ENCODE measurements at places on chromosomes 1 and 21.
A peak's percentile ranks its signal among the peaks of the same experiment; 100 is the strongest.

DNA sequence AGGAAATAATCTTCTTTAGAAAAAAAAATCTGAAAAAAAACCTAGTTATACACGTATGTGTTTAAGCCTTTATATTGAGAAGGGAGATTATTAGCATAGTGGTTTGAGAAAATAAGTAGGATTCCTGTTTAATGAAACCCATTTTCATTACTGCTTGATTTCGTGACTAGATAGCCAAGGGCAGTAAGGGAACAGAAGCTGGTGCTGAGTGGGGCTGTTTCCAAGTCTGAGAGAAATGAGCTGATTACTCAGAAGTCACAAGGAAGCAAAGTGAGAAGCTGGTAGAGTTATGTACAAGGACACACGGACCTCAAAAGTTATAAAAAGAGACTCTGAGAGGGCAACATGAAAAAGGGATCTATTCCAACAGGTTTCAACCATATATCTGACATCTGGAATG, 256.5 kb downstream of the TTLL7 start:
- DNase-seq, result peak; percentile 18

GRCh38 chr1:41740630-41741239, 178.0 kb downstream of the HIVEP3 start:
- no peak for DNase-seq

- DNase-seq, result no peak
These were observed 79.5 kb downstream of the SMYD3 start for GRCh38 chr1:246427611-246428010.

DNA sequence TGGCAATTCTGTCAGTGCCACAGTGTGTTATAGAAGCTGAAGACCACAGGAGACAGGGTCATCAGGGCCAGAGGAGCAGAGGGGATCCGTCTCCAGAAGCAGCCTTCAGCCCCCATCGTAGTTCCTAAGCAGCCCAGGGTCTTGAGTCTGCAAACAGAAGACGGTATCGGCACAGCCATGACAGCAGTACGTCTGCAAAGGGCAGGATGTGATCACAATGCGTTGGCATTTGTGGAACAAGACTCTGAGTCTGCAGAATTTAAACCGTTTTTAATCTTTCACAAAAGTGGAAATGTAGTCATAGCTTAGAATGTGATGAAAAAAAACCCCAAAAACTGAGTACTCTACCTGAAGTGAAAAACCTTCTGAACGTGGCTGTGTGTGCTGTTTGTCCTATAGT, 44.0 kb upstream of the SCCPDH start:
- no peak for DNase-seq

DNA sequence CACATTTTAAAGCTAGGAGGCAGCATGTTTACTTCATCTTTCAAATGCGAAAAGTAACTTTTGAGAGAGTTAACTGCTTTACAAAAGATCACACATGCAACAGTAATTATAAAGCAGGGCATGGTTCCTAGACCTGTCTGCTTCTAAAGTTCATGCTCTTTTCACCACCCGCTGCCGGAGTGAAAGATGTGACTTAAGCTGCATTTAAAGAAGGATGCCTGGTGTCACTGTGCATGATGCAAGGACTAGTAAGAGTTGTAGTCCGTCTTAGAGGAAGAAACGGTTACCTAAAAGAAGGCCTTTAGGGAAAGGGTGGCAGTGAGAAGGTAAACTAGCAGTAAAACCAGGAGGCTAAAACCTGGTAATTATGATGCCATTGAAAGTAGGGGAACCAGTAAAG, 1689.1 kb downstream of the KCNT2 start:
- no peak for DNase-seq

DNA sequence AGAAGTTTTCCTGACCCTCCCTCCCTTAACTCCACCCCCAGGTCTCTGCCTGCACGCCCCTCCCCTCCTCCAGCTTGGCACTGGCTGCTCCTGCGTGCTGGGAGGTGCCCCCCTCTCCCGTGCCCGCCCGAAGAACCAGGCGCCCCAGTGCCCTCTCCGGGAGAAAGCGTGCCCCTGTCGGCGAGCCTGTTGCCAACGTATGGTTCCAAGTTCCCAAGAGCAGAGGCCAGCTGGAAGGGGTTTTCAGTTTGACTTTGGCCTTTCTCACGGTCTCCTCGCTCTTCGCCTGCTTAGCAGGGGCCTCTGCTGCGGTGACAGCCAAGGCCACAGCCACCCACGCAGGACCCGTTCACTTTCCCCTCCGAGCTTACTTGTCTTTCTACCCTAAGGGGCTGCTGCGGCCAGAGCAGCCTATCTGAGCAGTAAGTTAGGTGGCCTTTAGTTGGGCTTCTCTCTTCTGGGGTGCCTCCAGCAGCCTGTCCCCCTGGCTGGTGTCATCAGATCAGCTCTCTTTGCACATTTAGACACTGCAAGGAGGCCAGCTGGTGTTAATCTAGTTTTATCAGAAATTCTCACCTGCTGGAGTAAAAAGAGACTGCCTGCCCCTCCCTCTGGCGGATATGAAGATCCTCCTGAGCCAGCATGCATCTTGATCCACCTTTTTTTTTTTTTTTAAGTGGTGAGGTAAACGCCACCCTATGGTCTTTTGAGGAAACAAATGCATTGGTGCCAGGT, 1.5 kb downstream of the STUM start:
- DNase-seq, result peak; percentile 47

- DNase-seq, result no peak
These were observed 154.7 kb downstream of the RUNX1 start for GRCh38 chr21:34894401-34894800.

- no peak for DNase-seq
These were observed 390.6 kb downstream of the KCTD3 start for GRCh38 chr1:215957663-215958062.

GRCh38 chr1:36067871-36068270, 16.0 kb upstream of the TEKT2 start:
- no peak for DNase-seq

DNA sequence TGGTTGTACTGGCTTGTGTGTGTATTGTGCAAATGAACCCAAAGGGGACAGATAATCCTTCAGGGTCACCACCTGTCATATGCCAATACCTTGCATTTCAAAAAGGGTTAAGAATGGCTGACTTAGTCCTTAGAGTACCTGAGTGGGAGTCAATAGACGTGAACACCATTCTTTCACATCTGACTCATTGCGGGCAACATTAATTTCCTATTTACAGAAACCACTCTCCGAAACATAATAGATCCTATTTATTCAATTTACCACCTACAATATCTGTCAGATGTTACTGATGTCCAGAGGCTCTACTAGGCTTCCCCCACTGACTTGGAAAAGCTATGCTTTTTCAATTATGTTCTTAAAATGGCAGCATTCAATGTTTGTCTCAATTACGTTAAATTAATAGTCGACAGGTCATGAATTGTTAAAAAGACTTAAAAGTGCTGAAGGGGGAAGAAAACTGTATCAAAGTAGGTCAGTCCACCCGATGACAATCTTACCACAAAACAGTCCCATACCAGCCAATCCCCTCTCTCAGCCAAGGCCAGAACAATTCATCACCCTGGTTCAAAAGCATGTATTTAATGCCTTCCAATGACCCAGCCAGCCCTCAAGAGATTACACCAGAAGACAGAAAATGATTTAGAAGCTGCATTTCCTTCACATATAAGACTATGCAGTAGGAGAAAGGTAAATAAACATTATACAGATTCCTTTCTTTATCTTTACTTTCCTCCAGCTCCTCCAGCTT, 48.6 kb upstream of the PLA2G2C start:
- DNase-seq, result no peak

- peak; percentile 75 for DNase-seq
These were observed 250.1 kb downstream of the HMCN1 start for GRCh38 chr1:185984113-185984836.

DNA sequence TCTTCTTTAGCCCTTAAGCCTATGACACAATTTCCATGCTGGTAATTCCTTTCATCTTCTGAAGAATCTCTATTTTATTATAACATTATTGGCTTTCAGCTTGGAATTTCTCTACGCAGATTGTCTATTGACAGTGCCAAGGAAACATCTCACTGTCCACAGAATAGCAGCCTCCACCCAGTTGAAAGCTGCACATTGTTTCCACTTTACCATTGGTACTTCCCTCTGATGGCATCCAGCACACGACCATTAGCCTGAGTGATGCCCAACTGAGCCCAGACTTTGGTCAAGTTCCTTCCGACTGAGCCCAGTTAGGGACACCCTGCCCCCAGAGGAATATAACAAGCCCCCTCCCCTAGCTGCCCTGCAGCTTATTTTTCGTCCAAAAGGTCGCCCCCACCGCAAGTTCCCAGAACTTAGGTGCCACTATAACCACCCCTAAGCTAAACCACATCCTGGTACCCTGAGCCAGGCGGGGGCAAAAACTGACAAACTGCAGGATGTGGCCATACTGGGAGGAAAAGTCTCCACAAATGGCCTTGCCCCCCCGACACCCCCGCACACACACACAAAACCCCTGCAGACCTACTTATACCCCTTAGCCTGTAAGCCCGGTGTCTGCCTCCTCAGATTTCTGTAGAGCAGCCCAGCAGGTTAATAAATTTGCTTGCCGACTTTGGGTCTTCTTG, 13.2 kb downstream of the GBP5 start:
- no peak for DNase-seq

GRCh38 chr1:238546118-238546517, 655.4 kb upstream of the ZP4 start:
- DNase-seq, result no peak

GRCh38 chr21:24023402-24023801, 1583.9 kb downstream of the MRPL39 start:
- peak; percentile 53 for DNase-seq

DNA sequence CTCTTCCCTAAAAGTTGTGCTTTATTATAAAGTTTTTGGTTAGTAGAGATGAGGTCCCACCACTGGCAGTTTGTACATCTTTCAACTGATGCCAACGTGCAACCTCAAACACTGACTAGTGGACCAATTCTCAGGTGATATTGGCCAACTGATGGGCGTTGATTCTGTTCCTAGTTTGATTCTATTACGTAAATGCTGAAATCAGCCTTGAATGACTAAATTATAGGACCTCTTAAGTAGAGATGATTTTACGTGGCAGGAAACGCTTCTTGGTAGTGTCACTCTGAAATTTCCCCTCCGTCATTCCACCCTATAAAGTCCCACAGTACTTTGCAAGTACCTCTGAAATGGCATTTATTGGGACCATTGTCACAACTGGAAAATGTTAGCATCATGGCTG, 8.8 kb upstream of the FNDC7 start:
- no peak for DNase-seq

DNA sequence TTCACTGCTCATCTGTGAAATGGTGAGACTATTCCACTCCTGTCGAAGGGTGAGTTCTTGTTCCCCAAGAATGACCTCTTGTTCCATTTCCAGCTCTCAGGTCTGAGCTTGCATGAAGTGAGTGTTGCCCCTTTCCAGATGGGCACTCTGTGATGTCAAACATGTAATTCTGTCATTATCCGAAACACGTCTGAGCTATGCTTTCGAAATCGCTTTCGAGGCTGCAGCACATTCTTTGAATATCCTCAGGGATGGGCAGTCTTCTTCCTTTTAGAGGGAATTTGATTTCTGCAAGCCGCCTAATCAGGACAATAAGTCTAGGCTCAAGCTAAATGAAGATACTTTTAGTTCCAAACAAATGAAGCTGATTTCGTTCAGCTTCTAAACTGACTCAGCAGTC, 15.1 kb downstream of the NFASC start:
- peak; percentile 39 for DNase-seq

- no peak for DNase-seq
These were observed 39.0 kb downstream of the MRPL39 start for GRCh38 chr21:25568246-25568645.

GRCh38 chr1:198304431-198304830, 147.6 kb downstream of the NEK7 start:
- DNase-seq, result no peak

DNA sequence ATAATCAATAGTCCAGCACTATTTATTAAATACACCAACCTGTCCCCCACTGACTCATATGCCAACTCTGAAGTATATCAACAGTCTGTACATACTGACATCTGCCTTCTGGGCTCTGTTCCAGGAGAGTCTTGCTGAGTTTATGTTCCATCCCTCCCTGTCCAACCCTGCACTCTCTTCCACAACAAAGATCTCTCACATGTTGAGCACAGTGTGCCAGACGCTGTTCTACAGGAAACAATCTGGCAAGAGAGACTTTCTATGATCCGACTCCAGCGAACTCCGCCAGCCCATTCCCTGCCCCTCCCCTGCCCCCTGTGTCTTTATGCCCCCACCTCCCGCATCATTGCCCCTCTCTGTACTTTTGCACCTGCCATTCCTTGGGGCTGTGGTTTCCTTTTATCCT, 3.4 kb downstream of the LACTBL1 start:
- peak; percentile 72 for DNase-seq

- no peak for DNase-seq
These were observed 63.0 kb downstream of the RHBG start for GRCh38 chr1:156431769-156432668.

GRCh38 chr1:90862782-90863181, 145.7 kb upstream of the BARHL2 start:
- DNase-seq, result no peak
